Cardiac muscle cell (in vitro differentiated cells and primary cell): ENCODE measurements at places on chromosomes 2 and 18.

DNA sequence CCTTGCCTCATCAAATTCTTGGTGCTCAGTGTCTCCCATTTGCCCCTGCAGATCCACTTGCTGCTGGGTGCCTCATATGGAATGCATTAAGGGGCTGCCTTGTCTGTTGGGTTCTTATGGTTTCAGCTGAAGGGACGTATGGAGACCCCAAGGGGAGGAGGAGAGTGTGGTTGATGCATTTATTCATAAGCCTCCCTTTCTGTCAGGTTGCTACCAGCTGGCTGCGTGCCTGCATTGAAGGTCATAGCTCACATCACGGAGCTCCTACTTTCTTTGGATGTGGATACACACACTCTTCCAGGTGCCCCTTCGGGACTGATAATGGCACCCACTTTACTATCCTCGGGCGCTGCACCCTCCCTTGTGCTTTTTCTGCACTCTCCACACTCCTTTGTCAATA lies 377.9 kb downstream of the SLC4A3 start:
- no peak for DNase-seq

- no peak for DNase-seq
Measured at GRCh38 chr2:36163520-36164254, 191.9 kb upstream of the CRIM1 start.

- DNase-seq = peak; percentile 52
Measured at GRCh38 chr2:161418715-161419637, 2.9 kb downstream of the TBR1 start.

DNA sequence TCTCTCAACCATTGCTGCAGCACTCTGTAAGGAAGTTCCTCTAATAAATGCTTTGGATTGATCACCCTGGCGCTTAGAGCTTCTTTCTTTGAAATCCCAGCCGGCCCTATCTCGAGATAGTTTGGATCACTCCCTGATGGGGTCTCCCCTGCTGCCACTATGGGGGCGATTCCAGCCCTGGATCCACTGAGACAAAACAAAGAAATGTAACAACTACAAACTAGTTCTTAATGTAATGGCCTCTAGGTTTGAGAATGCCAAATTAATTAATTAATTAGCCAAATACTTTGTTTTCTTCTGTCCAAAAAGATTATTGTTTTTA lies 15.2 kb downstream of the SRSF7 start:
- DNase-seq = no peak

- no peak for DNase-seq
Measured at GRCh38 chr2:152730591-152731333, 12.3 kb downstream of the ARL6IP6 start.

GRCh38 chr2:121667618-121668017 lies 18.4 kb upstream of the CLASP1 start:
- no peak for DNase-seq

- no peak for DNase-seq
Measured at GRCh38 chr2:161423421-161424393, 7.6 kb downstream of the TBR1 start.

- no peak for DNase-seq
Measured at GRCh38 chr18:8951491-8951890, 151.0 kb upstream of the NDUFV2 start.

GRCh38 chr18:35158728-35159450 lies 81.9 kb upstream of the ZNF397 start:
- DNase-seq = no peak

DNA sequence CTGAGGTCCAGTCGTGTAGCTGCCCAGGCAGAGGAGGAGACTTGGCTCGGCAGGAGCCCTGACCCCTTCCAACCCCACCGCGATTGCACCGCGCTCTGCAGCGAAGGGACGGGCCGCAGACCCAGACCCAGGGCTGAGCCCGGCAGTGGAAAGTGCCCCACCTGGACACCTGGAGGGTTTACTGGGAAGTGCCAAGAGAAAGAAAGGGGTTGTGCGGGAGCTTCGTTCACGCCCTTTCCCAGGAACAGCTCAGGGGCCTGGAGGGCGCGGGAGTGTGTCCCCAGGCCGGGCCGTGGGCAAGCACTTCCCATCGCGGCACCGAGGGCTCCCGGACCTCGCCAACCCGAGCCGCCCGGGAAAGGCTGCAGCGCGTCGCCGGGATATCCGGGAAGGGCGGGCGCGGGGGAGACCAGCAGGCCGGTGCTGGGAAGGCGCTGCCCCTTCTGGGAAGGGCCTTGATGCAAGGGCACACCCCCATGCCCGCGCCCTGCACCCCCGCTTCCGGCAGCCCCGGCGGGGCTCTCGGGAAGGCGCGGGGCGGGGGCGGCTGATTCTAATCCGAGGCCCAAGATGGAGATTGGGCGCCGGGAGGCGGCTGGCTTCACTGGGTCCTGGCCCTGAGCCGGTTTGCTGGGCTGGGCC lies 36.1 kb upstream of the MRPL33 start:
- peak; percentile 48 for DNase-seq

GRCh38 chr2:119481501-119482455 lies 42.5 kb downstream of the SCTR start:
- no peak for DNase-seq

DNA sequence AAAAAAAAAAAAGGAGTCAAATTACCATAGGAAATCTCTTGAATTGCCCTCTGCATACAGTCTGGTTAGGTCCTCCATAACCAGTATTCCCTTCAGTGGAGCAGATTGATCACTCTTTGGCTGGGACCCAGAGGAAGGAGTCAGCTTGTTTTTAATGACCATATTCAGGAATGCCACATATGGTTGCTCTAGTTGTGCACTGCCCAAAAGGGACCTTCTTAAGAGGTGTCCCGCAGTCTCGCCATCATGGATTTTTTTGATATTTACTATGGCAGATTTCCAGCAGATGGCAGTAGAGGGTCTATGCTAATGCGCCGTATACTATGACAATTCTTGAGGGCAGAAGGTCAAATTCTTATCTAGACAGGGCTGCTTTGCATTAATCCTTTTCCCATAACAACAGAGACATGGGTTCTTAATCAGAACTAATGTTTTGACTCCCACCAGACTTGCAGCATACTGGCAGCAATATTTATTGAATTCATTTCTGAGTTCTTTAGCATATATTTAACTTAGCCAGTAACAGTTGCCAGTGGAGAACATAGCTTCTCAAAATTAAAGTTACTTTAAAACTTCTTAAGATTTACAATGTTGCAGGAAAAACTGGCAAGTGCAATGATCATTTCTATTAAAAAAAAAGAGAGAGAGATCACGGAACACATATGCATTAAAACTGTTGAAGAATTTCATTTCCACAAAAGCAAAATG lies 31.8 kb upstream of the INPP4A start:
- peak; percentile 83 for DNase-seq

DNA sequence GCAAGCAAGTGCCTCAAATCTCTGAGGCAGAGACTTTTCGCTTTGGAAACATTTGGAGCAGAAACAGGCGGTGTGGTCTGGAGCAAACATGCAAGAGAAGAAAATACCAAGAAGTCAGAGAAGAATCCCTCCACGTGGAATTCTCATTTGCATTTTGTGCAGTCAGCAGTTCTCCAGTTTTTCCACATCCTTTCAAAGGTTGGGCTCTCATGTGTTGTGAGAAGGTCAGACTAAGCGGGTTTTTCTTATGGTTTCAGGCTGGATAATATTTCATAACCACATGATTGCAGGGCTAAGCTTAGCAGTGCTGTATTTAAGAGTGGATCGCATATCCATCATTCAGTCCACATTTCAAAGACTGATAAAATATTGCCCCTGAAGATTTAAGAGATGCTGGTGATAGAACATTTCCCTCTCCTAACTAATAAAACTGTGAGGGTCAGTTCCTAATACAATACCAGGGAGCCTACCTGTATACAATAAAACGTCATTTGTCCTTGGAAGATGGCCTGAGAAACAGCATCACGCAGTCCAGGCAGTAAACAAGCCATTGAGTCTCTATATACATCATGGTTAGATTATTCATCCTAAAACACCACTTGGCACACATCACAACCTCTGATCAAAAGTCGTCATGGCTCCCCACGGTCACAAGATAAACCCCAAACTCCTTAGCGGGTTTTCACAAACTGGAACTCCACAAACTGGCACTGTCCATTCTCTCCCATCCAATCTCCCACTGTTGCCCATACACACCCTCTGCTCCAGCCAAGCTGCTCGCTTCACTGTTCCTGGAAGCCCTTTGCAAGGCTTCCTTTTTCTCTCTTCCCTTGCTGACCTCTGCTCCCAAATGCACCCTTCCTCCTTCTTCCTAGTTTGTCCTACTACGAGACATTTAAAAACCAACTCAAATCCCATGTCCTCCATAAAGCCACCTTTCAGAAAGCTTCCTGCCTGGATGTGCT lies 31.5 kb downstream of the ANKRD44 start:
- DNase-seq = no peak

DNA sequence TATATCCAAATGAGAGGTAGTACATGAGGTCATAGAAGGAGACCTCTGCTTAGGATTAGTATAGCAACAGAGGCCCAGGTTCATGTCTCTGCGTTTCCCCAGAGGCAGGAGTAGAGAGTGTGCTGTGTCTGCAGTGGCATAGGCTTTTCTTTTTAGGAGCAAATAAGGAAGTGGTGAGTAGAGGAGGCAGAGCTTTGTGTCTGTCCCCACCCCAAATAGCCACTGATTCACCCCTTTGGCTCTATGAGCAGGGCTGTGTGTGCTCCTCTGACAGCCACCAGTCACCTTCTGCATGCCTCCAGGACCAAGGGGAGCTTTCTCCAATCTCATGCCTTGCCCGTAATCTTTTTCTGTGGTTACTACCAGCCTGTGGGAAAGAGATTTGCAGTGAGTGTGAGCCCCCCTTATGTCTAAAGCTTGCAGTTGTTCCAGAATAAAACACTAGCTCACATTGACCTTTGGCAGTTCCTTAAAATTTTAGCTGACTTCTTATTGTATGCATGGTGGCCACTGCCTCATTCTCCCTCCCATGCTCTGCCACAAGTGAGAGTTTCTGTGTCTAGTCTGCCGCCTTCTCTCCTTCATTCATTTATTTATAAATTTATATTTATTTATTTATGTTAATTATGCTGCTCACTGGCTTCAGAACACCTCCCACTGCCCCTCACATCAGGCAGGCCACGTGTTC lies 23.5 kb upstream of the ELAC1 start:
- DNase-seq = no peak

DNA sequence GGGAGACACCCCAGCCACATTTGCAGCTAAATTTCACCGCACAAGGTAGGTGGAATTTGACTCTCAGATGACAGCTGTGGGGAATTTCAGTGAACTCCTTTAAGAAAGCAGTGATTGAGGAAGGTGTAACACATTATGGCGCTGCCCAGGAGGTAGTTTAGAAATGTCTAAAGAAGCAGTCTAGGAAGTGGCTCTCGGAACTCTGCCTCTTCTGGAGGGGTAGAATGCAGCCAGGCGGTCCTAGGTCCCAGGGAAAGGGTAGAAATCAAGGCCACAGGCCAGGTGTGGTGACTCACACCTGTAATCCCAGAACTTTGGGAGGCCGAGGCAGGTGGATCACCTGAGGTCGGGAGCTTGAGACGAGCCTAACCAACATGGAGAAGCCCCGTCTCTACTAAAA lies 179.0 kb upstream of the HAAO start:
- no peak for DNase-seq

GRCh38 chr18:12288403-12288755 lies 19.7 kb upstream of the TUBB6 start:
- no peak for DNase-seq

DNA sequence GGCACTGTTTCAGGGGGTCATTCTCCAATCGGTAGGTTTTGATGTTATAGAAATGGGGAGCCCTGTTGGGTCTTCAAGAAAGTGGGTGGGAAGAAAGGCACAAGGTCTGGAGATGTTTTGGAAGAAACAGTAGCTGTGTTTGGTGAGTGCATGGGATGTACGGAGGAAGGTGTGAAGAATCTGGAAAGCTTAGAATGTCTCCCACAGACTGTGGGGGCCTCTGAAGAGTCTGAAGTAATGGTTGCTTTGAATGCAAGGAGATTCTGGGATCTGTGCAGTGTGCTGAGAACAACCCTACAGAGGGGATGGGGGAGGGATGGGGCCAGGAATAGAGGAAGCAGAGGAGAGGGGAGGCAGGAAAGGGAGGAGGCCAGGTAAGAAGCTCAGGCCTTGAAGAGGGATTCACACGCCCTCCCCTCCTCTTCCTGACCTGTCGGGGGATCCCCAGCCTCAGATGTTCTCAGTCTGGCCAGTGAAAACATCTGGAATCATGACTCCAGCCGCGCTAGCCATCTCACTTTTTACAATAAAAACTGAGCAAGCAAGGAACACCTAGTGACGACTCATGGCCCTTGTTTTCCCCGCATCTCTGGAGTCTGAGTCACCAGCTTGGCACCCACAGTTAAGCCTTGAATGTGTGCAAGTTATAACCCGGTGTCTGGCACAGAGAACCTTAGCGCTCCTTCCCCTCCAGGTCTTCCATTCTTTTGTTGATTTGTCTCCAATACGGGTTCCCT lies 74.2 kb downstream of the SH3BP4 start:
- DNase-seq = peak; percentile 75

DNA sequence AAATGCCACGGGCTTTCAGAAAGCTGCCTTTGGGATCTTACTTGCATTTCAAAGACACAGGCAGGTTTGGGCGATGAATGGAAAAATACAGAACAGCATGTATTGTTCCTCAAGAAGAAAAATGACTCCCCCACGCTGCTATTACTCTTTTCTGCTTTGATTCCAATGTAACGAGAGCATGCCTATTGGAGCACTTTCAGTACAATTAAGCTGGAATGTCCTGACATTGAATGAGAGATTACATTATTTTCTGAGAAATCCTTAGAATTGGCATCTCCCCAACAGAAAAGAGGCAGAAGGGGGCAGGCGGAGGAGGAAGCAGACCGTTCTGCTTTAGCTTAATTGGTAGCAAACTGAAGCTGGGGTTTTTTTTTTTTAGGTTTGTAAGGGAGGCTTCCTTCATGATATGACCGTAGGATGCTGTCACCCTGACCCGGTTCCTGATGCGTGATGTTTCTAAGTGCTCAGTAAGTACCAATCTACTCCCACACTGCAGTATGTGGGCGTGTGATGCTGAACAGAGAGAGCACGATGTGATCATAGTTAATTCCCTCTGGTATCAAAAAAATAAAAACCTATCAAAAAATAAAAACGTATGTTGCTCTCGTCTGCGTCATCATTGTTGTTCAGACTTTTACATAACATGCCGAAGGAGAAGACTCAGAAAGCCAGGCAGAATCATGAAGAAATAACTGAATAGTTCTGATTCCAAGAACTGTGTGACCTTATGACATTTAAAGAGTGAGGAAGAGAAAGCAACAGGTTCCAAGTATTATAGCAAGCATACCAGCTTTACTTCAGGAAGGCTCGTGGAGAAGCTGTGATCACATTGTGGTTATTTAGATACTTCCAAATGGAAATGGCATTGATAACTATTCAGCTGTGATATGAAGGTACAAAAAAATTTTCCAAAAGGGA lies 40.5 kb downstream of the LONRF2 start:
- DNase-seq = peak; percentile 75

DNA sequence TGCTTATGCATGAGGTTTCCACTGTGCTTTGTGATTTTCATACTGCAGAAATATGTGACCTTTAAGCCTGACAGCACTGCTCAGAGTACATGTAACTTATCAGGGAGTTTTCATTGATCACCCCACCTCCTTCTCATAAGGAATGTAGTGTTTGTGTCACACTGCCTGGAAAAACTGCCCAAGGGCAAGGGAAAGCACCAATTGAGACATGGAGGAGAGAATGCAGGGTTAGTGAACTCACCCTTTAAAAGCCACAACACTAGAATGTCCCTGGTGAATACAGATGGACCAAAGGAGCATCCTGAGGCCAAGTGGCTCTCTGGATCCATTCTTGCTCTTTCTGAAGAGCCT lies 147.2 kb upstream of the SPATS2L start:
- DNase-seq = no peak

- peak; percentile 10 for DNase-seq
Measured at GRCh38 chr2:105118960-105119359, 81.1 kb downstream of the MRPS9 start.

- DNase-seq = peak; percentile 29
Measured at GRCh38 chr2:240791821-240792628, 28.0 kb downstream of the KIF1A start.

- DNase-seq = no peak
Measured at GRCh38 chr2:117763804-117764203, 50.7 kb upstream of the DDX18 start.
